Posterior cingulate gyrus (tissue), 11 donors: ENCODE measurements at places on chromosomes 12 and 14.

GRCh38 chr12:27277846-27278260, 33.8 kb downstream of the STK38L start:
- no peak for DNase-seq

DNA sequence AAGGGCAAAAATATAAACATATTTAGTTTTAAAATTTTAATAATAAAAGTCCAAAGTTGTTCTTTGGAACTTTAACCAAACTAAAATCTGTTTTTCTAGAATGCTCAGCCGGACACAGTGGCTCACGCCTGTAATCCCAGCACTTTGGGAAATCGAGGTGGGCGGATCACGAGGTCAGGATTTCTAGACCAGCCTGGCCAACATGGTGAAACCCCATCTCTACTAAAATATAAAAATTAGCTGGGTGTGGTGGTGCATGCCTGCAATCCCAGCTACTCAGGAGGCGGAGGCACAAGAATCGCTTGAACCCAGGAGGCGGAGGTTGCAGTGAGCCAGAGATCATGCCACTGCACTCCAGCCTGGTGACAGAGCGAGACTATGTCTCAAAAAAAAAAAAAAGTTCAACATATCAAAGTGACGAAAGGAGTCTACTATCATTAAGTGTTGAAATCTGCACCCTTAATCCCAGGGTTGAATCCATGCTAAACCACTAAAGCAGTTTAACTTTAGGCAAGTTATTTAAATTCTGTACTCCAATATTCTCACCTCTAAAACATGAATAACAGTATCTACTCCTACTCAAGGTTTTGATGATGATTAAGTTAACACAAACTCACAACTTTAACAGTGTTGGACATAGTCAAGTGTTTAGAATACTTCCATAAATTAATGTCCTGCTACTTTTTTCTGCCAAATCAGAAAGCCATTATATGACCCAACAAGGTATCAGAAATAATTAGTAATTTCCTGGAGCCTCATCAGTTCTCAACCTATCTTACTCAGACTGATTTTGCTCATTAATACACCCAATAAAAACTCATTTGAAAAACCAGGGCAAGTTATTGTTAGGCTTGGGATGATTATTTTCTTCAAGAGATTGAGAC, 11.0 kb downstream of the HNRNPC start:
- DNase-seq = no peak

GRCh38 chr14:105050551-105050897, 14.7 kb downstream of the GPR132 start:
- peak; percentile 67 for DNase-seq

- DNase-seq = peak; percentile 66
Observed at GRCh38 chr14:101025696-101026095, 122.2 kb upstream of the RTL1 start.

GRCh38 chr12:88600272-88600671, 20.0 kb upstream of the KITLG start:
- no peak for DNase-seq

DNA sequence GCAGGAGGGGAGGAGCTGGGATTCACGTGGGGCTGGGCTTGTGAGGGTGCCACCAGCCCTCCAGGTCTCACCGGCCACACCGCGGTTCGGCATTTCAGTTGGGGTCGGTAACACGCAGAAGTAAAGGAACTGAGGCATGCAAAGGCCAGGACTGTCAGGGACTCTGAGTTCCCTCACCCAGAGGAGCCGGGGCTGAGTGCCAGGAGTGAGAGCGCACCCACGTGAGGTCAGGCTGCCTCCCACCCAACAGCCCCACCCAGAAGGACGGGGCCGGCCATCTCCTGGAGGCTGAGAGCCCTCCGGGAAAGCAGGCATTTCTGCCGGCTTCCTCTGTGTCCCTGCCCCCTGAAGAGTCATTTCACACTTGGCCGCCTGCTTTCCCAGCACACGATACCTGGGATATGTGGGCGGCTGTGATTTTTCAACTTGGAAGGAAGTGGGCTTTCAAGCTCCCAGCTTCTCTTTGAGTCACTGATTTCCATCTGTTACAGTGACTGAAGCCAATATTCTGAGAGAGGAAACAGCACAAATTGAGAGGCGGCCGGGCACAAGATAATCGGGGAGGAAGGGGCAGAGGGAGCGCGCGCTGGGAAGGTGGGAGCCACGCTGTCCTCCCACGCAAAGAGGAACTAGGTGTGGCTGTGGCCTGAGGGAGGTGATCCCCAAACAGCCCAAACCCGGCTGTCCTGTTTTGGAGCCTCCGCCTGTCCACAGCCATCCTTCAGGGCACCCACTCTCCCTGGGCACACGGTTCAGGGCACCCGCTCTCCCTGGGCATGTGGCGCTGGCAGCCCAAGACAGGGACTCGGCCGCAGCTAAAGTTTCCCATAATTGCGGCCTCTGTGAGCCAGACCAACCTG, 19.0 kb downstream of the GALNT9 start:
- DNase-seq = peak; percentile 82

DNA sequence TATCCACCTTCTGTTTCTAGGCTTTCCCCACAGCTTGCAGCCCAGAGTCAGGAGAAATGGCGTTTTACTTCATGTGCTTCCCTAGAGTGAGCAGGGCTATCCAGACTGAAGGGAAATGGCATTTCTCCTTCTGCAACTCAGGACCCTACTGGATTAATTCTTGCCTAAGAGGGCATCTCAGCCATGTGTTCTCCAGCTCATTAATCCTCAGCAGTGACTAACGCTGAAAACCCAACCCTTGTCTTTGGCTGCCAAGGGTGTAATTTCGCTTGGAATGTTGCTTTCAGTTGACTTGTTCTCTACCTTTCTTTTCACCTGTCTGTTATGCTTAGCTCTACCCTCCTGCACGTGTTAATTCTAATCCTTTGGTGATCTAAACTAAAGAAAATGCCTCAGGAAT, 21.0 kb upstream of the EMP1 start:
- DNase-seq = no peak

GRCh38 chr12:105336411-105336810, 5.9 kb downstream of the C12orf75 start:
- no peak for DNase-seq

DNA sequence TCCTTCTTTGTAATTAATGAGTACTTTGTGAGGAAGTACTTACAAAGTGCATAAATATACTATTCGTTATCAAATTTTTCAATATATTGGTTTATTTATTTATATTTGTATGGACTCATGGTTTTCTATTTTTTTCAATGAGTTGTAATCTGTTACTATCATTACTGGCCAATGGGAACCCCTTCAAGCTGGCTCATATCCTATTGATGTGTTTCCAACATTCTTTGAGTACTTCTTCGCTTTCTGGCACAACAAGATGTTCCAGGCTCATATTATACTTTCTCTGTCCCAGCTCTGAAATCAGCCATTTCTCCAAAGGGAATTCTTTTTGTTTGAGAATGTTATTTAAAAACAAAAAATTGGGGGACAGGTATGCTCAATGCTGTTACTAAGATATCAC, 17.5 kb downstream of the YBX3 start:
- DNase-seq = no peak

GRCh38 chr14:69789118-69789640, 7.9 kb downstream of the SLC10A1 start:
- DNase-seq = no peak

GRCh38 chr12:110371408-110372055, 32.0 kb downstream of the ANAPC7 start:
- DNase-seq = no peak

GRCh38 chr12:89992668-89993451, 284.2 kb upstream of the ATP2B1 start:
- DNase-seq = no peak

DNA sequence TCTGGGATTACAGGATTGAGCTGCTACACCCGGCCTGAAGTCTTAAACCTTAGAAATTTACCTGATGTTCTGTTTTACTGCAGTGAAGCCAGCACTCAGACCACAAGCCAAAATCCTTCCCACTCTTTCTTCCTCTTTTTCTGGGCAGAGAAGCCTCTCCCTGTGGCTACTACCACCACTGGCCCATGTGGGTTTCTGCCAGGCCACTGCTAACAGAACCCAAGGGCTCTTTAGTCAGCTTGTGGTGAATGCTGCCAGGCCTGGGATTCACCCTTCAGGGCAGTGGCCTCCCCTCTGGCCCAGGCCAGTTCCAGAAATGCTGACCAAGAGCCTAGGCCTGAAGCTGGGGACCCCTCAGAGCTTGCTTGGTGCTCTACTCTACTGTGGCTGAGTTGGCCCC, 35.3 kb downstream of the GAS2L3 start:
- DNase-seq = peak; percentile 6

GRCh38 chr12:56999456-56999855, 6.9 kb downstream of the ZBTB39 start:
- DNase-seq = no peak

DNA sequence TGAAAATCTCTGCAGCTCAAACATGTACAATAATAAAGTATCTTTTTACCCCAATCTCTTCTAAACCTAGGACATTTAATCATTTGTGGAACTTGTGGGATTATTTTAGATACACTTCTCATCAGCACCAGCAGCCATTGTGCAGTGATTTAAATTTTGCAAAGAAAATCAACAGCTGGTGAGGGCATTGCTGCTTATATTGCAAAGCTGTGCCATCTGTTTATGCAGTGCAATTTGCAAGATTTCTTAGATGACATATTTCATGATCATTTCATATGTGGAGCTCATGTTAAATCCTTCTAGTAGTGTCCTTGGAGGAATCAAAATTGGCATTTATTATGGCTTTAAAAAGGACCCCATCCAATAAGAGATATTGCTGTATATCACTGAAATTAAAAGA, 320.7 kb downstream of the BTG1 start:
- DNase-seq = no peak

DNA sequence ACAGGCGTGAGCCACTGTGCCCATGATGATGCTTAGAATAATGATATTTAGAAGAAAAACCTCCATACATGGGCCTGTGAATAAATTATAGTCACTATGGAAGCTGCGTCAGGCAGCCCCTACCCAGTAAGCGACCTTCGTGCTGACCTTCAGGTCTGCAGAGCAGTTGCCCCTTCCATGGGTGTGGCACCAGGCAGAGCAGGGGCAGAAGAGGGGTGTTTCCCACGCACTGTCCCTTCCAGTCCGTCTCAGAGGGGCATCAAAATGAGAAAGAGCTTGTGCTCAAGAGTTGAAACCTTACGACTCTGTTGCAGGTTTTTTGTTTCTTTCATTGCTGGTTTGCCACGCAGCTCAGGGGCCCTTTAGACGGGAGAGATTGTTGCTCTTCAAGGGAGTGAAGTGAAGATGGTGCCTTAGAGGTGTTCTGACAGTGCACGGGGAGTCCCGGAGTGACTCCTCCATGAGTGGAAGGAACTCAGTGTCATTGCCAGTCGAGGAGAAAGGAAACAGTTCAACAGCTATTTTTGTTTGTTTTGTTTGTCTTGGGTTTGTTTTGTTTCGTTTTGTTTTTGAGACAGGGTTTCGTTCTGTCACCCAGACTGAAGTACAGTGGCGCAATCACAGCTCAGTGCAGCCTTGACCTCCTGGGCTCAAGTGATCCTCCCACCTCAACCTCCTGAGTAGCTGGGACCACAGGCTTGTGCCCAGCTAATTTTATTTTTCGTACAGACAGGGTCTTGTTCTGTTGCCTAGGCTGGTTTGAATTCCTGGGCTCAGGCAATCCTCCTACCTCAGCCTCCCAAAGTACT, 13.9 kb downstream of the CKB start:
- no peak for DNase-seq

GRCh38 chr12:132227782-132228475, 83.7 kb downstream of the NOC4L start:
- peak; percentile 61 for DNase-seq

- DNase-seq = no peak
Observed at GRCh38 chr12:90514325-90514724, 440.7 kb downstream of the CCER1 start.

DNA sequence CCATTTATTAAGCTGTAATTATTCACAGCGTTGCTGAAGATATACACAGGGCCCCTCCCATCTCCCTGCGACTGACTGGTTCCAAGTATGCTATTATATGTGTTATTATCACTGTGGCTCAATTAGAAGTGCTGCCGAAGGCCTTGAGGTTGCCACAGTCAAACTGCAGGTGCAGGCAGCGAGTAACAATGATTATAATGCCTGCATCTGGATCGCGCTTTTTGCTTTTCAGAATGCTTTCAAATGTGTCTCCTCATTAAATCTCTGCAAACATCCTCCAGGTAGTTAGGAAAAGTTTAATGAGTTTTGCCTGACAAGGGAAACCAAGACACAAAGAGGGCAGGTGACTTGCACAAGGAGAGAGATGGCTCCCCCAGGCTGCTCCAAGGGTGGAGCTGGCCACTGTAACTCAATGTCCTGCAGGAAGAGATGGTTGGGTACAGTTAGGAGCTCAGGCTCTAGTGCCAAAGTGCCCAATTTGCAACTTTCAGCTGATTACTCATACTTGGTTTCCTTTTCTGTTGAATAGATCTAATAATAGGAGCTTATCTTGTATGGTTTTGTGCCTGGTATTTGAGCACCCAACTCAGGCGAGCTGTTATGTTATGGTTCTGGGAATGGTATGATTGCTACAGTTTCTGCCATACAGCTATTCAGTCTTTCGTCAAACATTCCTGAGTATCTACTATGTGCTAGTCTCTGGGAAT, 1.7 kb upstream of the SYNE3 start:
- DNase-seq = no peak

DNA sequence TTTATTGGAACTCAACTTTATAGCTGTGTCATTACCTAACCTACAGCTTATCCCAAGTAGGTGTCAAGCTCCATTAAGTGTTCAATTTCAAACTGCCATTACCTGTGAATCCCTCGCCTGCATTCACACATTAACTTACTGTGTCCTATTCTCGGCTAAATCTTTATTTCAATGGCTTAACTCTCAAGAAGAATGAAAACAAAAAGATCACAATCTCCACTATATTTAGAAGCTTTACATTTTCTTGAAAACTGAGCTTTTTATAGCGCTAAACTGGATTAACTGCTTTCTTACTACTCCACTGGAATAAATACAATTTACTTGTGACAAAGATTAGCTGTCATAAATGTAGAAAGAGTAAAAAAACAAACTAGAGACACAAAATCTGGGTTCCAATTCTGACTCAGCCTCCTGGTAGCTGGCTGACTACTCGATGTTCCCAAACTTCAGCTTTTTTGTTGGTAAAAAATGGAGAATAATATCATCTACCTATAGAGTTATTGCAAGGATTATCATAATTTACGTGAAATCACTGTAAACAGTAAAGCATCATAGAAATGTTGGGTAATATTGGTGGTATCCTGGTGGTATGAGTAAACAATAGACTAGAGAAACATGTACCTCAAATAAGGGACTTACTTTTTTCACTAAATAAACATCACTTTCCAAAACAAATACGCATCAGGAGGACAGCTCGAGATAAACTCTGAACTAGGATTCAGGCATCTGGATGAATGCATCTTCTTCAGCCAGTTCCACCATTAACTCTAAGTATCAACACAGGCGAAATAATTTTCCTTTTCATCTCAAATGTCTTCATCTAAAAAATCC, 1.7 kb downstream of the RALGAPA1 start:
- DNase-seq = no peak

- DNase-seq = no peak
Observed at GRCh38 chr12:129629901-129630300, 273.9 kb downstream of the TMEM132D start.

- no peak for DNase-seq
Observed at GRCh38 chr14:90005939-90006530, 50.3 kb downstream of the TDP1 start.

GRCh38 chr12:30437616-30438015, 258.1 kb downstream of the IPO8 start:
- DNase-seq = peak; percentile 12

- no peak for DNase-seq
Observed at GRCh38 chr14:57834961-57835360, 30.9 kb downstream of the SLC35F4 start.
